ENCODE measurements at places on chromosomes 16 and 17.

- DNase-seq = no peak
These were observed 19.6 kb upstream of the CEP20 start for GRCh38 chr16:15907863-15908478.

- DNase-seq = no peak
These were observed 40.9 kb downstream of the CBFA2T3 start for GRCh38 chr16:88936008-88936555.

DNA sequence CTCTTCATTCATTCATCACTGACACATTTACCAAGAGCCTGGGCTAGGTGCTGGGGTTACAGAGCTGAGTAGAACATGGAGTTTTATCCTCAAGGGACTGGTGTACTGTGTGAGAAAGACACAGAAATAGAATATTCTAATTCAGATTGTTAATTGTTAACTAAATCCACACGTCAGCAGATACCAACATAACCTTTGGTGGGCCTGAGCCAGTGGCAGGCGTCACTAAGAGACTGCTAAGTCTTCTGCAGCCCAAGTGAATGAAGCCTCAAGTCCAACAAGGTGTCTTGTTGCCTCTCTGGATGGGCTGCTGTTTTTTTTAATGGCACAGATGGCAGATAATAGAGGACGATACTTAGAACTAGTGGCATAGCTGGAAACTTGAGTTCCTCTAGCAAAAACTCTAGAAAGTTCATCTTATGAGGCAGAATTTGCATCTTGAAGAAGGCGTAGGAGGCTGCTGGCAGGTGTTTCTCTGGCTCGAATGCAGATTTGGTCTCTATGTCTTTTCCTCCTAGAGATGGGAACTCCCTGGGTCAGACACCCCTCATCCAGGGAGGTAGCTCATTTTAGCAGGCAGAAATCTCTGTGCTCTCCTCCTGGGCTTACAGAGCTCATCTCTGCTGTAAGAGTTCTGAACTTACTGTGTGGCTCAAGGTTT, 179.5 kb downstream of the NTN1 start:
- DNase-seq = no peak

GRCh38 chr17:38996660-38997337, 29.6 kb upstream of the FBXO47 start:
- no peak for DNase-seq

GRCh38 chr17:72165867-72166439, 45.1 kb downstream of the SOX9 start:
- DNase-seq = no peak

DNA sequence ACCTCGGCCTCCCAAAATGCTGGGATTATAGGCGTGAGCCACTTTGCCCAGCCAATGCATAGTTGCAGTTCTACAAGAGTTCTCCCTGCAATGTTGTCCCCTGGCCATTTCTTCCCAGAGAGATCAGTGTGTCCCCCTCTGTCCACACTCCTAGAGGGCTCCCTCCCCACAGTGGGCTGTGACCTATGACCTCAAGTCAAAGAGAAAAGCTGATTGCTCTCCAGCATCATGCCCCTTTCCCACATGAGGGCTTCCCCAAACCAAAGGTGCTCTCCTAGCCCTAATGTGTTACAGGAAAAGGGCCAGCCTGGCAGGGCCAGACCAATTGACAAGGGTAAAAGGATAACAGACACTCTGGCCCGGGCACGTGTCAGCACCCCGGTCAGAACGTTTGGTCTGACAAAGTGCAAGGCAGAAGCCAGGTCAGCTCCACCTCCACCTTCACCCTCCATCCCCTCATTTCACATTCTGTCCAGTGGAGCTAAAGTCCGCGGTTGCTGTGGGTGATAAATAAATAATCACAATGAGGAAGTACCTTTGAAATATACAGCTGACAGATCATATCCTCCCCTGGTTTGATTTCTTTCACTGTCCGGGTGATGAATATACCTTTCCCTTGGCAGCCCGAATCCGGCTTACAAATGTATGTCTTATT, 17.8 kb downstream of the TTLL6 start:
- DNase-seq = no peak

- no peak for DNase-seq
These were observed 62.8 kb upstream of the LGALS9 start for GRCh38 chr17:27568216-27568615.

DNA sequence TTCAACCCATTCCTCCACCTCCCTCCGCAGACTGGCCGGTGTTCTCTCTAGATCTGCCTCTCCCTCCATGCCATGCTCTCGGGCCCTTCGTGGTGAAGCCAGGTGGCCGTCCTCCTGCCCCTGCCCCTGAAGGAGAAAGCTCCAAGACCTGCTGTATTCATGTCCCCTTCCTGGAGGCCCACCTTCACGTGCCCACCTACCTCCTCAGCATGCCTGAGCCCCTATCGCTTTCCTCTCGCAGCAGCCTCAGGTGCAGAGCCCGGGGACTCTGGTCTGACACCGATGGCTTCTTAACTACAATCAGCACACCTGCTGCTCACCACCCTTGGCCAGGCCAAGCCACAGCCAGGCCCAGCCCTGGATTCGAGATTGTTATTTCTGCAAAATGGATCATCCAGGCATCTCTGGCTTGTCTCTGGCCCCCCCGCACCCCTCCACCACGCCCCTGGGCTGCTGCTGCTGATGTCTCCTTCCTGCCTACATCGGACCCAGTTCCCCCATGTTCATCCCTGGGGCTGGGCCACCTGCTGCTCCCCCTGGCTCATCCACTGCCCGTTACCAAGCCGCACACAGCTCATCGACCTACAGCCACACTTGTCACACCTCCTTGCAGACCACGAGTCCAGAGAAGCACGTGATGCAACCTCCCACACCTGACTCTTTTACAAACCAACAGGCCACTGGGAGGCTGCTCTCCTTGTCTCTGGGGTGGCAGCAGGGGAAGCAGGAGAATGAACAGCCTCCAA, 32.5 kb upstream of the TNFRSF13B start:
- no peak for DNase-seq

DNA sequence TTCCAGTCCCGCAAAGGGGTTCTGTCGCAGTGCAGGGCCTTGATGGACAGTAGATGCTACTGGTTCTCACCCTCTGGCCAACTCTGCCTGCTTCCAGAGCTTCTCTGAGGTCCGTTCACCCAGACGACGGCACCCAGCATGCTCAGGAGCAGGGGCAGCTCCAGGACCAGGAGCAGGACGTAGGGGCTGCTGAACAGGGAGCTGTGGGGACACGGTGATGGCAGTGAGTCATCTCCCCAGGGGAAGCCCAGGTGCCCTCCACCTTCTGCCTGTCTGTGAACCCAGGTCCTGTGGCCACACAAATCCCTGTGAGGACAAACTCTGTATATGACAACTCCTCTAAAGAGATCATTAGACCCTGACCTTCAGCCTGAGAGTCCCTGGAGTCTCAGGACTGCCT, 3.4 kb upstream of the CD300C start:
- no peak for DNase-seq

DNA sequence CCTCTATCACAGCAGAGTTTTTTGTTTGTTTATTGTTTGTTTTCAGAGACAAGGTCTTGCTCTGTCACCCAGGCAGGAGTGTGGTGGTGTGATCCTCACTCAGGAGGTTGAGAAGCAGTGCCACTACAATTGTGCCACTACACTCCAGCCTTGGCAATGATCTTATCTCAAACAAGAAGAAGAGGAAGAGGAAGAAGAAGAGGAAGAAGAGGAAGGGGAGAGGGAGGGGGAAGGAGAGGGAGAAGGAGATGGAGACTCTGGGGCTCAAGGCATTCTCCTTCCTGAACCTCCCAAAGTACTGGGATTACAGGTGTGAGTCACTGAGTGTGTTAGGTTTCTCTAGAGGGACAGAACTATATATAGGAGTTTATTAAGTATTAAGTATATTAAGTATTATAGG, 17.1 kb upstream of the C17orf58 start:
- DNase-seq = no peak

DNA sequence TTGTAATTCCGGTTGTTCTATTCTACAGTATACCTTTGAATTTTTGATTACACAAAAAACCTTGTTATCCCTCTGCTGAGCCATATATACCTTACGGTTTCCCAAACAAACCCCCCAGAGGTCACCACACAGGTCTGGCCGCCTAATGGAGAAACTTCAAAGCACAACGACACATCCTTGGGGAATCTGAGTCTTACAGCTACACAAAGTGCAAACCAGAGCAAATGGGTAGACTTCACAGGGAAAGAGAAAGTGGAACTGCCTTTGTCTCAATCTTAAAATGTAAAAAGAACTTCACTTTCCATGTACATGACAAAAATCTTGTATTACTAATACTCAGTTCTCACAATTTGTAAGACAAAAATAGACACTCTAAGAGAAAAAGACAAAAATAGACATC, 2.7 kb downstream of the FBXO31 start:
- DNase-seq = no peak

GRCh38 chr17:49524473-49525359, 29.6 kb downstream of the NGFR start:
- no peak for DNase-seq

GRCh38 chr16:8998108-8998507, 34.4 kb upstream of the USP7 start:
- DNase-seq = no peak

- DNase-seq = no peak
These were observed 80.8 kb downstream of the CLEC16A start for GRCh38 chr16:11025120-11025531.

GRCh38 chr17:37176723-37177122, 199.1 kb upstream of the C17orf78 start:
- DNase-seq = no peak

DNA sequence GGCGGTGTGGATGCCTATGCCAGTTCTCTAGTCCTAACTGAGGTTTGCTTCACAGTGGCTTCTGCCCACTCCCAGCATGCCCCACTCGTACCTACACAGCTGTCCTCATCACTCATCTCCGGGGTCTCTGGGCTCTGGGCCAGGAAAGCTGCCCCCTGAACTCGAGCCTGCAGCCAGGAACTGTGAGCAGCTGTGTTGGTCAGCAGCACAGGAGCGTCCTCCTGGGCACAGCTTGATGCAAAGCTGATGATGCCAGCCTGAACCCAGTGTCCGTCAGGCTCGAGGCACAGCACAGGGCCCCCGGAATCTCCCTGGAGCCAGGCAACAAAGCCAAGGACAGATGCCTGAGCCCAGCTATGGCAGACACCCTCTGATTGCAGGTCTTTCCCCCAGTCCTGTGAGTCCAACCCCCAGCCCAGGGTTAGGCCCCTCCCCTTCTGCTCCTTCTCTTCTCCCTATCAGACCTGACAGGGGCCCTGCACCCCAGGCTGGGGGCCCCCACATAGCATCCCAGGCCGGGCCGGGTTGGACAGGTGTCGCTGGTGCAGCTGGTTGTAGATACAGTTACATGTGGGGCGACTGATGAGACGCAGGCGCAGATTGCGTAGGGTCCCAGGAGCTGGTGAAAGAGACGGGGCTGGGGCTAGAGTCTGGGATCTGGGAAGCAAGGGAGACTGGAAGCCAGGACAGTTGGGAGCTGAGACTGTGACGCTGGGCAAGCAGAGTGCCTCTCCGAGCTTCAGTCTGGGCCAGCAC, 2.7 kb downstream of the PRSS53 start:
- DNase-seq = no peak

DNA sequence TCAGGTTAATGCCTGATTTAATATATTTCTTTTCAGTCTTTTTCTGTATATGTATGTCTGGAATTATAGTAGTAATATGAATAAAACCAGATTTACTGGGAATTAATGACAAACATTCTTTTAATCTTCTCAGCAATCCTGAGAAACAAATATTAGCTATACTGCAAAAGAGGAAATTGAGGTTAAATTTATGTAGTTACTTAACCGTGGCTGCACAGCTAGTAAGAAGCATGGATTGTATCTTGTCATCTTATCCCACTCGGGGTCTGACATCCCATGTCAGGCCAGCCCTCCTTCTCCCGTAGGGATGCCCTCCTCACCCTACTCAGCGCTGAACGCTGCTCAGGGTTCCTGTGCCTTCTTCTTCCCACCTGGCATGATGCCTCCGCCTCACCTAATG, 143.0 kb downstream of the FTO start:
- no peak for DNase-seq

Measured in cortex of kidney (tissue), 1 donor.